ENCODE measurements at places on chromosomes 11 and 22.

DNA sequence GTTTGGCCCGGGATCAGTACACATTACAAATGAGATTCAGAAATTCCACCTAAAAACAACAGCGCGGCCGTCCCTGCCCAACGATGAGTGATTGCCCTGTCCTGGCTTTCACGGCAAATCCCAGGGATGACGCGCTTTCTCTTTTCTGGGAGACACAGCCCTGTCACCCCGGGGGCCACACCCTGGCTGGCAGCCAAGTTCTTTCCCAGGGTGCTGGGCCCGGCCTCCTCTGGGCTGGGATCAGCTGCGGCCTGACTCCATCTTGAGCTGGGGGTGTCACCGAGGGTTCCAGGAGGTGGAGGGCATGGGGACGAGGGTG lies 82.7 kb downstream of the FBLN1 start:
- DNase-seq = no peak

DNA sequence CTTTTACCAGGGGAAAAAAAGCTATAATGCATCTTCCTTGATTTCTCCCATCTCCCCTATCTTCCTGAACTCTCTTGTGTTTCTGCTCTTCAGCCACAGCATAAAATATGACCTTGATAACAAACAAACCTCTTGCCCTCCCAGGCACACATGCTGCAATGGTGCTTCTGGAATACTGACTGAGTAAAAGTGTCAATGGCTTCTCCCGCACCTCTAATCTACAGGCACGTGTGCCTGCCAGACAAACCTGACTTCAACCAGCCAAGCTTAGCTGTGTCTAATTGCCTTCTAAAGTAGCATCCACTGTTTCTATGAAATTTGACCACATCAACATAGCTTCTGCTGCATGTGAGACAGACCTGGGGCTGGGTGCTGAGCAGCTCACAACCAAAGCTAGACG lies 12.7 kb downstream of the OPCML start:
- DNase-seq = no peak

- DNase-seq = no peak
Measured at GRCh38 chr11:63845303-63845702, 6.4 kb downstream of the MARK2 start.

GRCh38 chr22:38756711-38757463 lies 1.1 kb upstream of the SUN2 start:
- DNase-seq = no peak

GRCh38 chr22:20666560-20666959 lies 107.4 kb upstream of the SERPIND1 start:
- no peak for DNase-seq

DNA sequence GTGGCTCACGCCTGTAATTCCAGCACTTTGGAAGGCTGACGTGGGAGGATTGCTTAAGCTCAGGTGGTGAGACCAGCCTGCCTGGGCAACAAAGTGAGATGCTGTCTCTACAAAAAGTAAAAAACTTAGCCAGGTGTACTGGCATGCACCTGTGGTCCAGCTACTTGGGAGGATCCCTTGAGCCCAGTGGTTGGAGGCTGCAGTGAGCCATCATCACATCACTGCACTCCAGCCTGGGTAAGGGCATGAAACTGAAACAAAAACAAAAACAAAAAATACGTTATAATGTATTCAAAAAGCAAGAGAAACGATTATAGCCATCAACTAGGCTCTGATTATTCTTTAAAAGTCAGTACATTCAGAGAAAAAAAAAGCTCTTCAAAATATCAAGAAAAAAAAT lies 62.5 kb downstream of the TCF20 start:
- no peak for DNase-seq
